A673 (cell line): ENCODE measurements at places on chromosomes 6 and 20. TPM values are rescaled to one million over a fixed set of nuclear protein-coding genes. Genes with fewer than 3 reads are reported as not detected.
A peak's percentile ranks its signal among the peaks of the same experiment; 100 is the strongest.

The NINL gene
- total RNA-seq, result 31.5 and 36.8 TPM in 2 replicates

DNA sequence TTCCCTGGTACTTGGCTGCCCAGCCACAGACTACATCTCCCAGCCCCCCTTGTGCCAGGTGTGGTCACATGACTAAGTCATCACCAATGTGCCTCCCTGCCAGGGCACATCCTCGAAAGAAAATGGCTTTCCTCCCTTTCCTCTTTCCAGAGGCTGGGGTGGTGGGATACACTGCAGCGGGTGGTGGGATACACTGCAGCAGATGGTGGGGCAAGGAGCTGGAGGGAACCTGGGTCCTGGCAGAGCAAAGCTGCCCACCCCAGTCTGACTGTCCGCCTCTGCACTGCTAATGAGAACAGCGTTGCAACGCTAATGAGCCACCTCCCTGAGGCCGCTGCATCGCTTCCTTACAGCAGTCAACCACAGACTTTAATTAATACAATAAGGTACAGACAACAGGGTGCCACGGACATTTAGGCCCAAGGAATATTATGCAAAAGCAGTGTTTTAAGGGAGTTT lies 125.3 kb downstream of the PREX1 start:
- peaks cover 59% of the 10 kb centered on the region for H3K4me1 ChIP-seq
- H3K27me3 ChIP-seq, result no peaks in the 10 kb centered on the region
- no peak overlapping the region for H3K4me3 ChIP-seq
- peak overlapping the region; percentile 66 for H3K27ac ChIP-seq
- H3K36me3 ChIP-seq, result peaks cover 84% of the 10 kb centered on the region
- DNase-seq, result no peak

The TBX18 gene
- 14.6 and 16.0 TPM in 2 replicates for total RNA-seq

GRCh38 chr20:14991023-14991422 lies 653.6 kb upstream of the FLRT3 start:
- H3K4me3 ChIP-seq, result no peak overlapping the region
- H3K4me1 ChIP-seq, result no peaks in the 10 kb centered on the region
- no peaks in the 10 kb centered on the region for H3K27me3 ChIP-seq
- DNase-seq, result no peak

- no peaks in the 10 kb centered on the region for H3K36me3 ChIP-seq
- H3K4me1 ChIP-seq, result peaks cover 3% of the 10 kb centered on the region
- no peak overlapping the region for H3K27ac ChIP-seq
- no peak for DNase-seq
- H3K4me3 ChIP-seq, result peak overlapping the region; percentile 40
Measured at GRCh38 chr20:51542033-51542570, 417 bp downstream of the NFATC2 start.

The CFB gene
- 0.32 TPM in 1 of 2 replicates, not detected in the other for total RNA-seq

DNA sequence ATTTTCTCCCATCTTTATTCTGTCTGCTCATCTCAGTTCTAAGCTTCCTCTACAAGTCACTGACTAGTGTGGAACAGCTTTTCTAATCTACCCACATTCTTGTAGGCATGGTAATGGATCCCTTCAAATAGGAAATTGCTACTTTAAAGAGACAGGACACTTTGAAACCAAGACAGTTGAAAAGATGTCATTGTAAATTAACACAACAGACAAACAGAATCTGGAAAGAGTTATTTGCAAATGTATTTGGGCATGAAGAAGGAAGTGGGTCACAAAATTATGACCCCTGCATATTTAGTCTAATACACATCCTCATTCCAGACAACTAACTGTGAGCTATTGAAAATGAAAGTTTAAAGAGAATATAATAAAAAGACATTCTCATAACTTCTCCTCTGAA lies 298.2 kb upstream of the MARCKS start:
- no peaks in the 10 kb centered on the region for H3K27me3 ChIP-seq
- H3K36me3 ChIP-seq, result no peaks in the 10 kb centered on the region
- H3K27ac ChIP-seq, result no peak overlapping the region
- DNase-seq, result peak; percentile 12
- no peak overlapping the region for H3K4me3 ChIP-seq
- H3K4me1 ChIP-seq, result no peaks in the 10 kb centered on the region

The TRAPPC3L gene
- total RNA-seq, result not detected in 2 replicates

- no peaks in the 10 kb centered on the region for H3K36me3 ChIP-seq
- DNase-seq, result no peak
- no peaks in the 10 kb centered on the region for H3K27me3 ChIP-seq
- H3K27ac ChIP-seq, result no peak overlapping the region
- H3K4me3 ChIP-seq, result no peak overlapping the region
Measured at GRCh38 chr20:23142162-23143050, 56.3 kb upstream of the CD93 start.

GRCh38 chr20:62186887-62187866 lies 4.3 kb downstream of the MTG2 start:
- DNase-seq, result no peak
- peaks cover under 1% of the 10 kb centered on the region for H3K4me1 ChIP-seq
- H3K27ac ChIP-seq, result no peak overlapping the region
- H3K27me3 ChIP-seq, result no peaks in the 10 kb centered on the region
- peaks cover 11% of the 10 kb centered on the region for H3K36me3 ChIP-seq
- H3K4me3 ChIP-seq, result no peak overlapping the region

GRCh38 chr6:13259393-13259792 lies 68.9 kb downstream of the TBC1D7 start:
- H3K36me3 ChIP-seq, result no peaks in the 10 kb centered on the region
- no peaks in the 10 kb centered on the region for H3K4me1 ChIP-seq
- DNase-seq, result no peak
- H3K27ac ChIP-seq, result no peak overlapping the region
- no peaks in the 10 kb centered on the region for H3K27me3 ChIP-seq
